ENCODE measurements at places on chromosomes 2 and 18.

GRCh38 chr2:149008381-149008780 is 30.1 kb upstream of the LYPD6B start:
- no peak for DNase-seq

DNA sequence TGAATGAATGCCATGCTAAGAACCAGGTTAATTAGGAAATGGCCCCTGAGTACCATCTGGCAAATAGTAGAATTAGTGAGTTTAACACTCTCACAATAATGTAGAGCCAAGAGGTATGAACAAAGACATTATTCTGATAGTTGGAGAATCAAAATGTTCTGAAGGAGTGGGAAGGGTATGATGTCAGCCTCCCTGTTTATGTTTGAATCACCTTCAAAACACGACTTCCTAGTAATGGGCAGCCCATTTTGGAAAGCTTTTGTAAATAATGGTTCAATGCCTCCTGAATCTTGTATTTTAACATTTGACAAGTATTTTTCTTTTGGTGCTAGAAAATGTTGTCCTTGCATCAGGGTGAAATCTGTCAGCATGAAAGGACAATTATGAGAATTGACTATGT is 108.3 kb downstream of the DSEL start:
- DNase-seq, result no peak

DNA sequence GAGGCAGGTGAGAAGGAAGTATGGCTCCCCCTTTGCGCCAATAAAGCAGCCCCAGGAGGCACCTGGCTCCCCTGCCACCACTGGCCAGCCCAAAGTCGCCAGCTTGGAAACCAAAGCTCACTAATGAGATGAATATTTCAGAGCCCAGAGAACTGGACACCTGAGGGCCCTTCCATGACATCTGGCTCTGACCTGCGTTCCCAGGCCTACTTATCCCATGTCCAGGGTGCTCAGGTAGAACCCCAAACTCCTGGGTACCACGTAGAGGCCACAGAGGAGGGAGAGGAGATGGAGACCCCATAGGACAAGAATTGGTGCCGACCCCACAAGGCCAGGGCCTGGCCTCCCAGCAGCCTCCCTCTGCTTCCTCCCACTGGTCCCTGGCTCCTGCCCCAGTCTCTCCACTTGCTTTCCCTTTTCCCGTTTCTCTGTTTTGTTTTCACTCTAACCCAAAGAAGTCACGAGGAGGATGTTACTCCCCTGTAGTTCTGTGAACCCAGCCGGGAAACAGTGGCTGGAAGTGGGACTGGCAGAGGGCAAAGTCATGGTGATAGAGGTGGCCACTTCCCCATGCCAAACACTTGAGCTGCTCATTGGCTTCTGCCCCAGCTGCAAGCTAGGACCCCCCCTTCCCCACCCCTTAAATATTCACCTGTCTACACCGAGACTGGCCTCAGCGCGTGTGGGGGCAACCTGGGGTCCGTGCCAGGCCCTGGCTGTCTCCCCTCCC is 820 bp downstream of the TMBIM1 start:
- no peak for DNase-seq

DNA sequence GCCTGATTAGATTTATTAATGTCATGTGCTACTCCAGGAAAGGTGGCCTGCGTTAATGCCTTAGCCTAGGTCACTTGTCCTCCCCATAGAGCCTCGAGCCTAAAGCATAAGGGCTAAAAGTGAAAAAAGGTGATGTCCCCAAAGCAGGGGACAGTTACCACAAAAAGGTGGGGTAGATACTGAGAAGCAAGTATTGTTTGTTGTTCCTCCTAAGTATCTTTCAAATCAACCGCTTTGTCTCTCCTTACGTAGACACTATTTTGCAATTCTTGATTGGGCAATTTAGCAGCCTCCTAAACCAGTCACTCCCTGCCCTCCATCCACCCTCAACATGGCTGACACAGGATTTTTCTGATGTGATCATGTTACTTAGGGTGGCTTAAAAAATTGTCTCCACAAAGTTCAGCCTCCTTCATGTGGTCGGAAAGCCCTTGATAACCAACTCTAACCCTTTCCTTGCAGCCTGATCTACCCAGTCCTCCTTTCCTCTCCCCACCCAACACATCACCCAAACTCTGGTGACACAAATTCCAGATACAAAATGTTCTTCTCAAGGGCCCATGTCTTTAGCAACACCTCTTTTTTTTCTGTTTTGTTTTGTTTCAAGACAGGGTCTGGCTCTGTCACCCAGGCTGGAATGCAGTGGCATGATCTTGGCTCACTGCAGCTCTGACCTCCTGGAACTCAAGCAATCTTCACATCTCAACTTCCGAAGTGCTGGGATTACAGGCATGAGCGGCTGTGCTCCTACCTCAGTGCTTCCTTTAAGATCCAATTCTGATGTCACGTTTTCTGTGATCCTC is 6.9 kb downstream of the INHA start:
- DNase-seq, result no peak
